ENCODE measurements at places on chromosomes 12 and 14.

DNA sequence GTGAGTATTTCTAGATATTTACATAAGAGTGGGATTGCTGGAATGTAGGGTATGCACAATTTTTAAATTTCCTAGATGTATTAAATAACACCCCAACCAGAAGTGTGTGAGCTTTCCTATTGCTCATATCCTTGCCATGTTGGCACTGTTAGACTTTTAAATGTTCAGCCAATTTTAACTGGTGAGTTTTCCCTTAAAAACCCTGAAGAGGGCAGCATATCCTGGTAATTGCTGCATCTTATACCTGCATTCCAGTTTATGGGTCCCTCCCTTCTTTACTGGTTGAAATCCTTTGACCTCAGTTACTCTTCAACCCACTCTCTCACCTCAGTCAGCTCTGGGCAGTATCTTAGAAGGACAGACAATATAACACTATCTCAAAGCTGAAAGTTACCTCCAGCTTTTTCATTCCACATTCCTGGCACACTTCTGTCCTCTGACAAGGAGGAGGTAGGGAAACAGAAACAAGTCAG is 270.6 kb downstream of the PAWR start:
- no peak for DNase-seq

GRCh38 chr14:65834812-65835211 is 422.3 kb downstream of the FUT8 start:
- no peak for DNase-seq

GRCh38 chr12:102513272-102513671 is 32.9 kb upstream of the IGF1 start:
- no peak for DNase-seq

DNA sequence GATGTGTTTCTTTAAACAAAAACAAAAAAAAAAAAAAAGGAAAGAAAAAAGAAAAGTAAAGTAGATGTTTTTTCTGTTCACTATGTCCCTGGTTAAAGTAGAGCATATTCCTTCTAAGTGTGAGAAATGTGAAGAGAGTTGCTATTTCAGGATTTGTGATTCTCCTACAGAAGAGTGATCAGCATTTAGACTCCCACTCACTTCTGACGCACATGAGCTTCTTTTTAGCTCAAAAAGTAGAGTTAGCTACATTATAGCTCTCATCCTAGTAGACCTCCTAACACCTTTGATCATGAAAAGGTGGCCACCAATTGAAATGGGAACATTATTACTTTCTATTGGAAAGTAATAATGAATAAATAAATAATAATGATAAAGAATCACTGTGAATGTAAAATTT is 368.2 kb downstream of the NAV3 start:
- no peak for DNase-seq

- no peak for DNase-seq
These were observed 136.3 kb downstream of the SCARB1 start for GRCh38 chr12:124727264-124727800.
